ENCODE measurements at places on chromosomes 11 and 22.

- peak; percentile 47 for DNase-seq
Observed at GRCh38 chr11:116879800-116880625, 42.6 kb upstream of the APOA1 start.

DNA sequence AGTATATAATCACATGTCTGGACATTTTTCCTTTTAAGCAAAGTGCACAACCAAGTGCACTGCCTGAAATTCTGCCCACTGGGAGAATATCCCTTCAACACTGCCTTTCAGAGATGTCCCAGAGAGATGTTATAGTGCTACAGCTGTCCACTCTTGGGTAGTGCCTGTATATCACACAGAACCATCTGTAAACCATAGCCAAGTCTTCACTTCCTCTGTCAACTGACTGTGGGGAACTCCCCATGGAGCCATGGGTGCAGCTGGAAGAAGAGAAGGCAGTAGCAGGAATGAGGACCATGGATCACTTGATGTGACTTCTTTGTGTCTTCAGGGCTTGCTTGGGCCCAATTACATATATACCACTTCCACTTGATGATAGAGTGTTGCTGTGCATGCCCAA, 44.6 kb upstream of the LIN7C start:
- DNase-seq: no peak

DNA sequence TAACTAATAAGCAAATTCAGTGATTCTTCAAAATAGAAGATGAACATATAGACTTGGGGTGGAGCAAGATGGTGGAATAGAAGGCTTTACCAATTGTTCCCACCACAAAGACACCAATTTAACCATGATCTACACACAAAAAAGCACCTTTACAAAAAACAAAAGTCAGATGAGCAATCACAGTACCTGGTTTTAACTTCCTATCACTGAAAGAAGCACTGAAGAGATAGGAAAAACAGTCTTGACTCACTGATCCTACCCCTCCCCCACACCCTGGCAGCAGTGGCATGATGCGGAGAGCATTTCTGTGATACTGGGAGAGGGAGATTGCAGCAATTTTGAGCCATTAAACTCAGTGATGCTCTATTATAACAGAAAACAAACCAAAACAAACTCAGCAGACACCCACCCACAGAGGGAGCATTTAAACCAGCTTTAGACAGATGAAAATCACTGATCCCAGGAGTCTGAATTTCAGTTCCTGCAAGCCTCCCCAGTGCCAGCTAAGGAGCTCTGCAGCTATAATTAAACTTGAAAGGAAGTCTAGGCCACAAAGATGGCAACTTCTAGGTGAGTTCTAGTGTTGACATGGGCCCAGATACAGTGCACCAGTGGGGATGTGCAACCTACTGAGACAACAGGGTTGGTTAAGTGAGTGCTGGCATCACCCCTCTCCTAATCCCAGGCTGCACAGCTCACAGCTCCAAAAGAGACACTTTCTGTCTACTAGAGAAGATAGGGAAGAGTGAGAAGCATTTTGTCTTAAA, 161.8 kb upstream of the GRIA4 start:
- no peak for DNase-seq

DNA sequence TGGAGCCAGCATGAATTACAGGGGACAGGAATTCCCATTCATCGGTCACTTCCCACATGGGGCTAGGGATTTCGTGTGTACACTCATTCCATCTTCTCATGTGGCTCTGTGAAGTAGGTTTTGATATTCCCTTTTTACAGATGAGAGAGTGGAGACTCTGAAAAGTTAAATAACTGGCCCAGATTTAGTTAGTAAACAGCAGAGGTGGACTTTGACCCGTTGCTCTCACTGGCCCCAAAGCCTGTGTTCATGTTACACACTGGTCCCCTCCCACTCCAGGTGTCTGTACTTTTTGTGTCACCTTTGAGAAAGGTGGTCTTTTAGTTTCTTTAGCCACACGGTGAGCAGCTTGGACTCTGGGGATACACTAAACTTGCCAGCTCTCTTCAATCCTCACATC, 108.5 kb downstream of the MICAL2 start:
- no peak for DNase-seq

GRCh38 chr11:76752321-76753143, 30.6 kb upstream of the TSKU start:
- DNase-seq: no peak
